Left lung (tissue), 14 donors: ENCODE measurements at places on chromosomes 7 and 10.
A peak's percentile ranks its signal among the peaks of the same experiment; 100 is the strongest.

DNA sequence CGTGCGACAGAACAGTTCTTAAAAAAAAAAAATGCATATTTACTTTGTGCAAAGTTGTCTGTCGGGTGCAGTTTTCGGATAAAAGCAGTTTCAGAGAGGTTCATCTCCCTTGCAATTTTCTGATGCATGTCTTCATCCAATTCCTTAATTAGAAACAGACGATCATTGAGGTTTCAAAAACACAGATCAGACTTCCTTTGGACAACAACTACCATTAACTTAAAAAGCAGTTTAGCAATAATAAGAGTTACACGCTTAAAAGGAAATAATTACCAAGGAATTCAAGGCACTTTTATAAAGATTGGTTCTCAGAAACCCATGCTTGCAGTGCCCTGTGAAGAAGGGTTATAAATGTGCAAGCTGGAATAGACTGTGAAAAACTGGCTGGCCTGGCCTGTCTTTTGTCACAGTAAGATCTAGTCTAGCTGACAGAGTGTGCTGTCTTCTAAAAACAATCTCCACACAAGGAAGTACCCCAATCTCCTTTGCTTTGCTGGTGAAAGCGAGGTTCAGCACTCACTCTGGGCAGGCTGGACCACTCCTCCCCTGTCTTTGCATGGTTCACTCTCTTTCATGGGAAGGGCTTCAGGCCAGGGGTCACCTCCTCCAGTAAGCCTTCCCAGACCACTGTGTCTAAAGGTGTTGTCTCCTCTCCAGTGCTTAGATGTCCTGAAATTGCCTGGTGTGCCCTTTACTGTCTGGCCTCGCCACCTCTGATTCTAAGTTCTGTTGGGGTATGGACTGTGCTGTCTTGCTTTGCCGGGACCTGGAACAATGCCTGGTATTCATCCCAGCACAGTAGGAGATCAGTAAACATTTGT, 34.8 kb upstream of the HNRNPH3 start:
- H3K27me3 ChIP-seq = no peaks in the 10 kb centered on the region
- H3K4me3 ChIP-seq = no peak overlapping the region
- DNase-seq = no peak
- no peaks in the 10 kb centered on the region for H3K36me3 ChIP-seq

- H3K4me1 ChIP-seq = no peaks in the 10 kb centered on the region
- no peak overlapping the region for H3K27ac ChIP-seq
- no peaks in the 10 kb centered on the region for H3K27me3 ChIP-seq
- DNase-seq = peak; percentile 14
Measured at GRCh38 chr7:96414931-96415292, 93.0 kb upstream of the SLC25A13 start.

- H3K4me1 ChIP-seq = peaks cover 7% of the 10 kb centered on the region
- no peak overlapping the region for H3K4me3 ChIP-seq
- no peak for DNase-seq
- H3K36me3 ChIP-seq = no peaks in the 10 kb centered on the region
- H3K27ac ChIP-seq = no peak overlapping the region
- H3K27me3 ChIP-seq = no peaks in the 10 kb centered on the region
Measured at GRCh38 chr7:135792866-135793265, 44.3 kb upstream of the FAM180A start.

- no peaks in the 10 kb centered on the region for H3K27me3 ChIP-seq
- no peaks in the 10 kb centered on the region for H3K36me3 ChIP-seq
- no peaks in the 10 kb centered on the region for H3K4me1 ChIP-seq
- no peak for DNase-seq
- H3K27ac ChIP-seq = no peak overlapping the region
- no peak overlapping the region for H3K4me3 ChIP-seq
Measured at GRCh38 chr7:135275971-135276580, 42.4 kb downstream of the STRA8 start.

- peaks cover 7% of the 10 kb centered on the region for H3K4me1 ChIP-seq
- H3K27me3 ChIP-seq = peaks cover 6% of the 10 kb centered on the region
- H3K27ac ChIP-seq = no peak overlapping the region
- no peaks in the 10 kb centered on the region for H3K36me3 ChIP-seq
Measured at GRCh38 chr10:48608279-48608681, 3.4 kb upstream of the ARHGAP22 start.

GRCh38 chr7:128948976-128949760, 11.4 kb downstream of the IRF5 start:
- no peaks in the 10 kb centered on the region for H3K27me3 ChIP-seq
- no peak overlapping the region for H3K4me3 ChIP-seq
- H3K27ac ChIP-seq = no peak overlapping the region
- DNase-seq = no peak
- peaks cover 90% of the 10 kb centered on the region for H3K36me3 ChIP-seq

GRCh38 chr10:110323503-110323902, 18.8 kb upstream of the SMNDC1 start:
- no peak overlapping the region for H3K4me3 ChIP-seq
- H3K27ac ChIP-seq = no peak overlapping the region
- H3K36me3 ChIP-seq = no peaks in the 10 kb centered on the region
- no peaks in the 10 kb centered on the region for H3K4me1 ChIP-seq
- H3K27me3 ChIP-seq = no peaks in the 10 kb centered on the region
